ENCODE measurements at places on chromosomes 12 and 14. TPM values are rescaled to one million over a fixed set of nuclear protein-coding genes. Genes with fewer than 3 reads are reported as not detected.

SYNDIG1L gene
- total RNA-seq = not detected

ASB2 gene
- total RNA-seq = 0.28 TPM

LRP1-AS gene
- not detected for total RNA-seq

NAB2 gene
- 39.9 TPM for total RNA-seq

WDR89 gene
- 8.8 TPM for total RNA-seq

KRT71 gene
- total RNA-seq = not detected

PRH2 gene
- 0.18 TPM for total RNA-seq

CHGA gene
- not detected for total RNA-seq

ADAMTS20 gene
- under 0.01 TPM for total RNA-seq
